NCI-H187 (cell line): ENCODE measurements at places on chromosomes 7 and 10.
A peak's percentile ranks its signal among the peaks of the same experiment; 100 is the strongest.

DNA sequence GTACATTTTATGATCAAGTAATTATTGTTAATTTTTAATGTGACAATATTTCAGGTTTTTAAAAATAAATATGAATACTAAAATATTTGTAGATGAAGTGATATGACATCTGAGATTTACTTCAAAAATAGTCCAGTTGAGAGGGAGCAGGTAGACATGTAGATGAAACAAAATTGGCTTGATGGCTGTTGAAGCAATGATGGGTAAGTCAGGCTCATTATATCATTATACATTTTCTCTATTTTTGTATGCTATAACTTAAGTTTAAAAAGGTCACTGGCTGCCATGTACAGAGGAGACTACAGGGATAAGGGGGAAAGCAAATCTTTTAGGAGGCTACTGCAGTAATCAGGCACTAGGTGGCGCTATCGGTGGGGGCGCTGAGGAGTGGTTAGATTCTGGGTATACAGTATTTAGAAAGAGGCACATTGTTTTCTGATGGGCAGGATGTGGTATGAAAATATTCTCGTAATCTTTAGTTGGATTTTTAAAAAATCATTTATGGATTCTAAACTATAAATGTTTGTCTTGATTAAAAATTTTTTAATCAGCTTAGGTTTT, 189.8 kb upstream of the IMMP2L start:
- peak; percentile 61 for DNase-seq

DNA sequence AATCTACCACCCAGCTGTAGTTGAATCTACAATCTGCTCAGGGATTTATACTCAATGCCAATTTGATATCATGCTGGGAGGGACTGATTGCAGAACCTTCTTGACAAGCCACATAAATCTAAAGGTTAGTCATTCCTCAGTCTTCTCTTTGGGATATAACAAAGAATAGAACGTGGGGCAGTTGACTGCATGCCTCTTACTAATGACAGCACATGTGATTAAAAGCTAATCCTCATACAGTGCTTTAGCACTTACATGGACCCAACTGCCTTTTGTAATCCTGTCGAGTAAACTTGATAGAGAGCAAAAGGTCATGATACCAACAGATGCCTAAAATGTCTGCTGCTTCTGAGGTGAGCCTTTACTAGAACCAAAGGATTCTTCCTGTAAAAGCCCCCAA, 12.3 kb downstream of the KLHL7 start:
- DNase-seq = no peak

DNA sequence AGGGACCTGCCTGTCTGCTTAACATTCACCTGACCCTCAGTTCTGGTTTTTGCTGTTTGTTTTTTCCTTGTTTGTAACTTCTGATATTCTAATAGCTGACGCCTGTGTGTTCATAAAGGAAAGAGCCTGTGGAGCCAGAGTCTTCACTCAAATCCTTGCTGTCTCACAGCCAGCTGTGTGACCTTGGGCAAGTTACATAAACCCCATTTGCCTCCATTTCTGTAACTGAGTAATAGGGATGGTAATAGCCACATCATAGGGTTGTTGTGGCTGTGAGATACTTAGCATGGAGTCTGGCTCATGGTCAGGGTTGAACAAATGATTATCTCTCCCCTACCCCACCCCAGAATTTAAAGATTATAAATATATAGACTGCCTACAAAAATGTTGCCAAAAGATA, 27.0 kb downstream of the WBP1L start:
- DNase-seq = no peak

DNA sequence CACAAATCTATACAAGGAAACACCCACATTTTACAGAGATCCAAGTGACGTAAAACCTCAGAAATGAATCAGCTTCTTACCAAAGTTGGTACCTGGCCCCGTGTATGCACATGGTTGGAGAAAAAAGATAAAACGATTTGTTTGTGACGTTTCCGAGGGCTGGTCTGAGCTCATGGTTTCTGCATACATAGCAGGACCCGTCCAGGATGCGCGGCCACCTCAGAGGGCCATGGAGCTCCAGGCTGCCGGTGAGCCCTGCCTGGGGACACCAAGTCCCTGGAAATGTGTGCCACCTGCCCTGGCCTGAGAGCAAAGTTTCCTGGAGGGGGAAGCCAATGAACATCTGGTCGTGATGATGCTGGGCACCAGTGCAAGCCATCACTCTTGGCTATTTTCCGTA, 402.6 kb upstream of the MKI67 start:
- no peak for DNase-seq
